T follicular helper cell (primary cell): ENCODE measurements at places on chromosomes 11 and 22.

GRCh38 chr11:58685973-58686722 lies 45.6 kb downstream of the GLYAT start:
- DNase-seq: no peak

- no peak for DNase-seq
These were observed 1.0 kb downstream of the RTN3 start for GRCh38 chr11:63682066-63683021.

DNA sequence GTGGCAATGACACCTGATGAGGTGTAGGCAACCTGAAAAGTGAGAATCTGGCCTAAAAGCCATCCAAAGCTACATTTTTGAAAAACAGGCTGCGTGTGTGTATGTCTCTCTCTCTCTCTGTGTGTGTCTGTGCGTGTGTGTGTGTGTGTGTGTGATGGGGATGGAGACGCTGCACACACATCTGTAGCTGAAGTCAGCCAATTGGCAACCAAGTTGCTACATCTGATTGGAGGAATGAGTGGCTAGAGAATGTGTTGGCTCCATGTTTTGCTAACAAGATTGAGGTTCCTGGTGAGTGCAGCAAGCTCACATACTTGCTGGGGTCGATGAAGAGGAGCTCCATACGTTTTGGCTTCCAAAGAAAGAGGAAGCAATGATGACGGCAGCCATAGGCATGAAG lies 311.4 kb upstream of the NCAM1 start:
- DNase-seq: no peak

GRCh38 chr22:26318975-26319374 lies 110.1 kb upstream of the ASPHD2 start:
- DNase-seq: no peak

GRCh38 chr11:74141241-74141695 lies 29.5 kb downstream of the C2CD3 start:
- DNase-seq: no peak
